ENCODE measurements at places on chromosomes 2 and 18.

DNA sequence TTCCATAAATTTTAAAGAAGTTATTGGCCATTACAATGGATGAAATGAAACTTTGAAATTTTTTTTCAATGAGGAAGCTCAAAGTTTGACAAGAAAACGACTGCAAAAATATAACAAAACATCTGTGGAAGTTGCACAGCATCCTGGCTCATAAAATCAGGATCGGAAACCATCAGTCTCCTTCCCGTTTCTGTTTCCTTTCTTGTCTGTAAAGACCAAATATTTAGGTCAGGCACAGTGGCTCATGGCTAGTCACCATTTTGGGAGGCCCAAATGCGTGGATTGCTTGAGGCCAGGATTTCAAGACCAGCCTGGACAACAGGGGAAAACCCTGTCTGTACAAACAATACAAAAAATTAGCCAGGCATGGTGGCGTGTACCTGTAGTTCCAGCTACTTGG is 27.6 kb upstream of the SSB start:
- DNase-seq, result no peak

DNA sequence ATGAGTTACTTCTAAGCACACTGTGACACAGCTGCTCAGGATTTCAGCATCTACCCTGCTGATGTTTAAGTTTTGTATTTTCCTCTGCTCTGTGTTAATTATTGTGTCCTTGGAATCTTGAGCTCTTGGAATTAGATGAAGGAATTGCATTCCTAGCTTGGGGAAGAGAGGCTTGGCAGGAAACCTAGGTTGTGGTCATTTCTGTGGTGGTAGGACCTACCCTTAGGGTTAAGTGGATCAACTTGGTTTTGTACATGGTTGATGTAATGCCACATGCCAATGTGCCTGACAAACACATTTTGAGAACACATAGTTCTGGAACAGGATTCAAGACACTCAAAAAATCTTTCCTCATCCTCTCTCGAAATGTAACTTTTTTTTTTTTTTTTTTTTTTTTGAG is 264.5 kb upstream of the MEX3C start:
- DNase-seq, result no peak

GRCh38 chr2:127640082-127641072 is 5.6 kb upstream of the GPR17 start:
- no peak for DNase-seq

- DNase-seq, result no peak
These were observed 763.9 kb downstream of the TSN start for GRCh38 chr2:122519366-122519765.

DNA sequence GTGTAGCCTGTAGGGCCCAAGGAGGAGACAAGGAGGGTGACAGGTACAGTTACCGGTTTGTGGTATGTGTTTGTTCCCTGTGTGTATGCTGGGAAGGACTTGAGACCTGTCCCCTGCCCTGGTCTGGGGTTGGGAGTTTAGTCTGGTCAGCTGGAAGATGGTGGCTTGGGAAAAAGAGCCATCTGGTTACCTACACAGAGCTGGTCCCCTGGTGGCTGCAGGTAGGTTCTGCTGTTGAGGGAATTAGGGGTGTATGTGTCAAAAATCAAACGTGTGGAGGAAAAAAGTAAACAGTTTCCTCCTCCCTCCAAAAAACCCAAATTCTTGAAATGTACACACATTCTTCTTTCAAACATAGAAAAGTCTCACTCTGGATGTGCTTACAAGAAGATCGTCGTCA is 24.3 kb downstream of the PTMA start:
- DNase-seq, result no peak

GRCh38 chr2:44526352-44526751 is 164.6 kb downstream of the CAMKMT start:
- no peak for DNase-seq

DNA sequence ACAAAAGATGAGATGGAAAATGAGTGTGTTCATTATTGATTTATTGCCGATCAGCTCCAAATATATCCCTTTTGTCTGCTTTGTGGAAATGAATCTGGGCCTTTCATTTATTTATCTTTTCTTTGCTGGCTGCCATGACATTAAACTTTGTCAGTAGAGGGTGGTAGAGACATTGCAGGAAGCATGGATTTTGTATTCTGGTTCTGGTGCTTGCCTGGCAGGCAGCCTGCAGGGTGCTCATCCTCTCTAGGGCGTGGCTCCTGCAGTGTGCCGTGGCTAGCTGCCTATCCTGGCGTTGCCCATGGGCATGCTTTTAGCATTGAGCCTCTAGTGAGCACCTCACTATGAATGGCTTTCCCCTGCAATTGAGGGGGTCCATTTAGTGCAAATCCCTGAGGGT is 593.1 kb downstream of the RNF144A start:
- DNase-seq, result no peak

DNA sequence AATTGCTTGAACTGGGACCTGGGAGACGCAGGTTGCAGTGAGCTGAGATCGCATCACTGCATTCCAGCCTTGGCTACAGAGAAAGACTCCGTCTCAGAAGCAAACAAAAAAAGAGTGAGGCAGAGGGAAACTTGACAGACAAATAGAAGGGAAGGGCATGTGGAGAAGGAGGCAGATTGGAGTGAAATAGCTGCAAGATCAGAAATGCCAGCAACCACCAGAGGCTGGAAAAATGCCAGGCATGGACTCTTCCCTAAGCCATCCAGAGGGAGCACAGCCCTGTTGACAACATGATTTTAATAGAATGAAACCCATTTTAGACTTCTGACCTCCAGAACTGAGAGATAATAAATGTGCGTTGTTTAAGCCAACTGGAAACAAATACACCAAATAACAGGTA is 447.2 kb upstream of the SPHKAP start:
- no peak for DNase-seq

GRCh38 chr2:144461308-144461766 is 58.6 kb downstream of the ZEB2 start:
- DNase-seq, result no peak

DNA sequence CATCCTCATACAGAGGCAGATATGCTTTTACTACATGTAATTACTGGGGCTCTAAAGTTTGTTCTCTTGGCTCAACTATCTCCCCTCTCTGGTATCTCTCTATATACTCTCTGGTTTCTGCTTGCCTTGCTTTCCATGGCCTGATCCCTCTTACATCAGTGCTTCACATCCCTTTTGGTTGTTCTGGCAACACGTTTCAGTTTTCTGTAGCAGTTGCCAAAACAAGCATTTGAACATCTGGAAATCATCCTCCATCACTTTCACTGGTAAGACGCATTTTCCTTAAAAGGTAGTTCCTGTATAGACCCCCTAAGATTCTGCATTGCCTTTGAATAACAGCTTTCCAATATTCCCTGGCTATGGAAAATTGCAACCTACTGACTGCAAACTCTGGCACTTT is 25.9 kb downstream of the COL5A2 start:
- no peak for DNase-seq

DNA sequence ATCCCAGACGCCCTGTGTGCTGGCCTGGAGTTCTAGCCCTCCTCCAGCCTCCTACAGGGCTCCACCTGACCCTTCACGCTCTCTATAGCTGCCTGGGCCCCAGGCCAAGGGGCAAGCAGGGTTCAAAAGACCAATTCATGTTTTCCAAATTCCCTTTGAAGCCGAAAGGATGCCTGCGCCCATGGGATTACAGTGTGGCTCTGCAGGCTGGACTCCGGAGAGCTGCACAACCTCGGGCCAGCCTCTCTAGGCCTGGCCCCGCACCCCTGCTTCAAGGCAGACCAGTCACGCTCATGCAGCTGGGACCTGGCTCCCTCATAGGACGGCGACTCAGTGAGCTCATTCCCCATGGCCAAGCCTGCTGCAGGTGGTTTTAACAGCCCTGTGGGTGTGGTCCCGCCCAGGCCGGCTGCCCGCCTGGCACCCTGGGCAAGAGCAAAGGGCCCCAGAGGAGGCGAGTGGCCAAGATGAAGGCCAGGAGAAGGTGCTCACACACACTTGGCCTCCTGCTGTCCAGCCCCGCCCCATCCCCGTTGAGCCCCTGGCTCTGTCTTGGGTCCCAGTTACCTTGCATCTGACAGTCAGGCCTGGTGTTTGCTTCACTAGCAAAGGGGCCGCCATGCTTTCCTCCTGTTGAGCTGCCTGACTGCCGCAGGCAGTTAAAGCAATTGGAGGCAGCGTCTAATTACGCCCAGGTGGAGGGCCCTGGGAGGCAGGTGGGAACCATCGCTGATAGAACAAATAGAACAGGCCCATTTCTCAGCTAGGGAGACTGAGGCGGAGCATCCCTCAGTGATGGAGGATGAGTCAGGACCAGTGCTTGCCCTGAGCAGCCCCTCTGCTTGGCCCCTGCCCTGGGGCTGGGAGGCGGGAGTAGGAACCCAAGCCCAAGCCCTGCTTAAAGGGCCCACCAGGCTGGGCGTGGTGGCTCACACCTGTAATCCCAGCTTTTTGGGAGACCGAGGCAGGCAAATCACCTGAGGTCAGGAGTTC is 56.9 kb downstream of the SMAD7 start:
- no peak for DNase-seq

GRCh38 chr18:26630596-26630995 is 82.2 kb upstream of the KCTD1 start:
- no peak for DNase-seq

All from GM12864 (cell line).